Stimulated activated CD4-positive, alpha-beta T cell treated with anti-CD3 and anti-CD28 coated beads, TNF-alpha, amount 100 ng/mL, for 4 hours (primary cell): ENCODE measurements at places on chromosomes 6 and 20.

DNA sequence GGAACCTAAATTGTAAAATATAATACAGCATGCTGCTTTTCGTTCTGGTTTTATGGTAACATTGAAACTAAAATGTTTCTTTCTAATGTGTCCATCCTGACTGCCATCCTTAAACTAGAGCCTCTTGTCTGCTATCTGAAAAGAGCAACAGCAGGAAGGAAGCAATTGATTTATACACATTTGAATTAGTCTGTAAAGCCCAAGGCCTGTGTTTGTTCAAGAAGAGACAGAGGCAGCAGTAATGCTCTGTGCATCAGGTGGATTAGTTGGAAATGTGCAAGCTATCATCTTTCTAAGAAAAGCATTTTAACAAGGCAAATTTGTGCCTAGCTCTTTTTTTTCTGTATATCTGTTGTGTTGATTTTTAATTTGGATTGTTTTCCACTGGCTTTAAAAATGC is 128.6 kb downstream of the SCAF8 start:
- DNase-seq: no peak

GRCh38 chr6:158970640-158971275 is 29.2 kb downstream of the RSPH3 start:
- DNase-seq: no peak

- no peak for DNase-seq
Observed at GRCh38 chr6:28960846-28961500, 37.2 kb upstream of the TRIM27 start.

GRCh38 chr6:149545258-149545753 is 537 bp downstream of the PPIL4 start:
- peak; percentile 38 for DNase-seq
